ENCODE measurements at places on chromosomes 7 and 10.

- DNase-seq: no peak
Observed at GRCh38 chr7:154777023-154777422, 225.9 kb downstream of the PAXIP1 start.

DNA sequence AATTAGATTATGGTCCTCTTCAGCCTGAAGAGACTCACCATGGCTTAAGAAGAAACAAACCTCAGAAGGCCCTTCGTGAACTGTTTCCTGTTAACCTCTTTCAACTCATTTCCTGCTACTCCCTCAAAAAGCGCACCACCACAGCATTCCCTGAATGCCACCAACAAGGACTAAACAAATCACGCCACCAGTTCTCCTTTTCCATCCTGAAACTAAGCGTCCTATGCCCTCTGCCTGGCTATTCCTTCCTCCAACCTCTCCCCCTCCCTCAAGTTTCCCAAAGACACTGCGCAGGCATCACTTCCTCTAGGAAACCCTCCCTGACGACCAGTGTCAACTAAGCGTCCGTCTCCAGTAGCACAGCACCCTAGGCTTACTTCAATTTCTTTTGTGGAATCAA is 12.0 kb downstream of the YWHAG start:
- DNase-seq: no peak

DNA sequence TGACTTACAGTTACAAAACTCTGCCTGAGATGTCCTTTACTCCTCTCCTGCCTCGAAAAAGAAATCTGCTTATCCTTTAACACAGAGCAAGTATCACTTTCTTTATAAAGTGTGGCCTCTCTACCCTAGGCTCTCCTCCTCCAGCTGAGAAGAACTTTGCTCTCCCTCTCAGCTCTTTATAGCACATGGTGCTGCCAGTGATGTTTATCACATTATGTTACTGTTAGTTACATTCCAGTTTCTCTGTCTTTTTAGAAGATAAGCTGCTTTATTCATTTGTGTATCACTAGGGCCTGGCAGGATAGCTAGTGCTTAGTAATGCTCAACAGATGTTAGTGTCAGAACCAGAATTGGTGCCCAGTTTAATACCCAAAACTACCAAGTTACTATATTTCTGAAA is 41.1 kb upstream of the TMEM229A start:
- no peak for DNase-seq

GRCh38 chr10:52400562-52400961 is 86.5 kb downstream of the DKK1 start:
- no peak for DNase-seq

GRCh38 chr7:41010418-41010817 is 692.5 kb downstream of the INHBA start:
- DNase-seq: no peak

GRCh38 chr7:36692456-36692855 is 31.8 kb downstream of the AOAH start:
- peak; percentile 23 for DNase-seq

DNA sequence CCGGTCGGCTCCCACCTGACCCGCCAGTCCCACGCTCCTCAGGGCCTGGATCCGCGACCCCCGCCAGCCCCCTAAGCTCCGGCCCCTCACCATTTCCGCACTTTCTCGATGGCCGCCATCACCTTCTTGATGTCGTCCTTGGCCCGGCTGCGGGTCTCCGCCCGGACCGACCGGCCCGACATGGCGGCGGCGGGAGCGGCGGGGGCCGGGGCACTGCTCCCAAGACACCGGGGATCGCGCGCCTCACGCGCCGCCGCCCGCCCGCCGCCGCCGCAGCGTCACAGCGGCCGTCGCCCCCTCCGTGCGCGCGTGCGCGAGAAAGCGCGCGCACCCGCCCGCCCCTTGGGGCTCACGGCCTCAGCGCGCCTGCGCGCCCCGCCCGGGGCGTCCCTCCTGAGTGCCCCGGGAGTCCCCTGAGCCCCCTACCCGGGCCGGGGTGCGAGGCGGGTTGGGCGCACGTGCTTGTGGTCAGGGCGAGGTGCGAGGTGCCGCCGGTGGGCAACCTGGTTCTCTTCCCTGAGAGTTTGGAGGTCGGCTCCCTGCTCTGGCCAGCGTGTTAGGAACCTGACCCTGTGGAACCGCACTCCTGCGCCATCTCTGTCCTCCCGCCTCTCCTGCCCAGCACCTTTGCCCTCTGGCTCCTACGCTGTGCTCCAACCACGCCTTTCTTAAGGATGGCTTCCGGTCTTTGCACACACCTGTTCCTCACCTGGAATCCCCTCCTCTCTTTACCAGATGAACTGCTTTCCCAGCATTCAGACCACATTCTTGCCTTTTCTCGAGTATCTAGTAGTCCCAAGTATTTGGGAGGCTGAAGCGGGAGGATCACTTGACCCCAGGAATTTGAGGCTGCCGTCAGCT is at the start of gene BCL7B:
Gene BCL7B, minus strand, starts transcription at position 294 of the 861 bp plus-strand sequence. Its CDS starts 112 bp downstream, at position 182.
- peak; percentile 77 for DNase-seq

GRCh38 chr7:154912871-154913637 is 89.9 kb downstream of the PAXIP1 start:
- no peak for DNase-seq

GRCh38 chr7:84813376-84813775 is 373.5 kb downstream of the SEMA3D start:
- no peak for DNase-seq

GRCh38 chr7:4048336-4048735 is 633.8 kb upstream of the FOXK1 start:
- DNase-seq: no peak

GRCh38 chr10:86971232-86971991 is 3.1 kb downstream of the ADIRF start:
- DNase-seq: peak; percentile 90

GRCh38 chr10:78212060-78212785 is 178.6 kb downstream of the RPS24 start:
- no peak for DNase-seq

GRCh38 chr10:3904419-3904960 is 119.5 kb upstream of the KLF6 start:
- DNase-seq: no peak

- no peak for DNase-seq
Observed at GRCh38 chr10:74705358-74705980, 120.9 kb upstream of the KAT6B start.

GRCh38 chr10:126179637-126180036 is 208.6 kb downstream of the ADAM12 start:
- DNase-seq: no peak

- no peak for DNase-seq
Observed at GRCh38 chr7:150468241-150468640, 17.8 kb downstream of the GIMAP8 start.

GRCh38 chr10:94333051-94333450 is 29.7 kb downstream of the NOC3L start:
- DNase-seq: no peak

DNA sequence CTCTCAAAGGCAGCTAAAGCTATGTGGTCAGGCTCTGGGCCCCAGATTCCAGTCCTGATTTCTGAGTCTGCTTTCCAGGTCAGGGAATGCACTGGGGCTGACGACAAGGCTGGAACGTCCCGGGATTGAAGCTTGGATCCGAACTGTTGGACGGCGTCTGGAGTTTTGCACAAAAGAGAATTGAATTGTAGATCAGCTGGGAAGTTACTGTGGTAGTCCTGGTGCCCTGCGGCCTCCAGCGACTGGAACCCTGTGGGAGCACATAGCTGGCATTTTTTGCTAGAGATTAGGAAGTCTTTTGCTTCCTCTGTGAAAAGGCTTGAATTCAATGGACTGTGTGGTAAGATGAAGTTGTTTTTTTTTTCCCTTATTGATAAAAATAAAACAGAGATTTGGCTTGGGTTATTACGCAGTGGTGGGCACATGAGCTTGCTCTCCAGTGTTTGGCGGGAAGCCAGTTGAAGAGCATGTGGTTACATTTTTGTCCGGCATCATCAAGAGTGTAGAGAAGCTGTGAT is at the start of gene HK1:
Gene HK1, plus strand, starts transcription at position 51 of the 518 bp plus-strand sequence.
- no peak for DNase-seq

DNA sequence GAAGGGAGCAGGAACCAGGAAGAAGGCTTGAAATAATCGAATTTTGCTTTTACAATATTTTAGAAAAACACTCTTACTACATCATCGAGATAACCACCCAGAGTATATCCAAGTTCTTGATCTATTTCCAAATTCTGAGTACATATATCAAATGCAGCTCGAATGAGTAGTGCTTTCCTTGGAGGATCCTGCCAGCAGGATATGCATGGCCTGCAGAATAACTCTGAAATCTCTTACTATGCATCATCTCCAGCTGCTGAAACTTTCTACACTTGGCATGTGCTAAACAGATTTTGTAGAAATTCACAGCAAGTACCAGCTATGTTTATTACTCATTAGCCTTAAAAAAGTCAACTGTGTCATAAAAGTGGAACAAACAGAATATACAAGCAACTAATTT is 44.0 kb upstream of the ANK3 start:
- DNase-seq: no peak

Measured in CD4-positive, alpha-beta T cell treated with Interleukin-2 at 100 ng/mL for 4 hours (primary cell).